ENCODE measurements at places on chromosomes 5 and 9.

DNA sequence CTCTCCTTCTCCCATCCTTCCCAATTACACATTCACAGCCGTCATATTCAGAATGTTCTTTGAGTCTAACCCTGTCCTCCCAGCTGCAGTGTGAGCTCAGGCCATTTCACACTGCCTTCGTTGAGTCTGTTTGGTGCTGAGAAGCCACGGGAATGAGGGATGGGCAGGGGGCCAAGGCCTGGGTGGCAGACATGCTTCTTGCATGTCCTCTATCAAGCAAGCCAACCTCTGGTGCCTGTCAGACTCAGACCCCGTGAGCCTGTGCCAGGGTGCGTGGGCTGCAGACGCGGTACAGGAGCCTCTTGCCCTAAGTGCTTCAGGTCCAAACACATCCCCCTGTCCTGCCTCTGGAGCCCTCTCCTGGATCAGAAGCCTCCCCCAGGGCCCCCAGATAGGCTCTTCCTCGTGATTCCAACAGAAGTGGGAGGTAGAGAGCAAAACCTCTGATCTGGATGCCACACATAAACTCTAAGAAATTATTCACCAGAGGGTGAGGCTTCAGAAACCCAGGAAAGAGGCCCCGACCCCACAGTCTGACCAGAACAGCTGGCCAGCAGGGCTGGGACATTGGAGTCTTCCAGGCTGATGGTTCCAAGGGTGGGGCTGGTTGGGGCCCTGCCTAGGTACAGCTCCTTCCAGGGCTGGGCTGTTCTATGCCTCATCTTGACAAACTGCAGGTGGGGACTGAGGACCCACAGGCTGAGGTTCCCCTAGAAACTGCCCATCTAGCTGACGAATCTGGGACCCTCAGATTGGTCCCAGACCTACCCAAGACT, 46.7 kb upstream of the CDKN2AIPNL start:
- DNase-seq = no peak

- DNase-seq = no peak
Observed at GRCh38 chr5:92222449-92222848, 839.3 kb upstream of the ARRDC3 start.

DNA sequence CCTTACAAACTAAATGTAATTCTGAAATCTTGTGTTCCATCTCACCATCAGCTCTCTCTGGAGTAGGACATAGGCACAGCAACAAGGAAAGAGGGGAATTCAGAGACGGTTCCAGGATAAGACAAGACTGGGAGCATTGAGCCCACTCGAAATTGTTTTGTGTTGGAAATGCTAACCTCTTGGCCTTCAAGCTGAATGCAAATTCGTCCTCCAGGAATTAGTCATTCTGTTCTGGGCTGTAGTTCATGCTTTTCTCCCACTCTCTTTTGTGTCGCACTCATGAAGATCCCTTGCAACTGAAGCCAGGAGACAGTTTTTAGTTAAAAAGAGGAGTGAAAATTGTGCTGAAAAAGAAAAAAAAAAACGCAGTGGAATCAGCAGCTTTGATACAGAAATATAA, 121.7 kb upstream of the SEMA6A start:
- no peak for DNase-seq

DNA sequence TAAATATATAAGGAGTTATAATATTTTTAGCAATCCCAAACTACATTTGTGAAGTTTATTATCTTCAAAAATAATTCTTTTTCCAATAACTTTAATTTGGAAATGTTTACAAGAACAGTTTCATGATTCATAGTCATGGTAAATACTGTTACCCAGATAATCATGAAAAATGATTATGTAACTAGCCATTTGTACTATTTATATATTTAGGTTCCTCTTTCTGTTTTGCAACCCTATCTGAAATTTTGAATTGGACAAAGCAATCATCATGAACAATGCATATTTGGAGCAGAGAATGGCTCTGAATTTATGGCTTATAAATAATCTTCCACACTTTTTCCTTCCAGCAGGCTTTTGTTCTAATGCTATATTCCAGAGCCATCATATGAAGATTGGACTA, 499.7 kb downstream of the SLCO4C1 start:
- DNase-seq = no peak

- no peak for DNase-seq
Observed at GRCh38 chr9:108019821-108020220, 530.3 kb upstream of the KLF4 start.

DNA sequence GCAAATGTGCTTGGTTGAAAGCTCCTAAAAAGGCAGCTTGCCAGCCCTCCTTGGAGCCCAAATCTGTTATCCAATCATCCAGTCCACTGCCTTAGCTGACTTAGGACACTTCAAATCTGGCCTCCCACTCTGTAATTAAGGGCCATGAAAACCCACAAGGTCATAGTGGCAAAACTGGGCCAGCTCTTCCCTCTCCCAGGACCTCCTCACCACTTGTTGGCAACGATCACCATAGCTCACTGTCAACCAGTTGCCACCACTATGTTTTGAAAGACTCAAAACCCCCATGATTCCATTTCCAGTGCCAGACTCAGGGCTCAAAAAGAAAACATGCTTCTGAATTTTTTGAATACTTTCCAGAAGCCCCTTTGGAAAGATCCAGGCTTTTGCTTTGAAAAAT, 107.5 kb downstream of the NREP start:
- no peak for DNase-seq

DNA sequence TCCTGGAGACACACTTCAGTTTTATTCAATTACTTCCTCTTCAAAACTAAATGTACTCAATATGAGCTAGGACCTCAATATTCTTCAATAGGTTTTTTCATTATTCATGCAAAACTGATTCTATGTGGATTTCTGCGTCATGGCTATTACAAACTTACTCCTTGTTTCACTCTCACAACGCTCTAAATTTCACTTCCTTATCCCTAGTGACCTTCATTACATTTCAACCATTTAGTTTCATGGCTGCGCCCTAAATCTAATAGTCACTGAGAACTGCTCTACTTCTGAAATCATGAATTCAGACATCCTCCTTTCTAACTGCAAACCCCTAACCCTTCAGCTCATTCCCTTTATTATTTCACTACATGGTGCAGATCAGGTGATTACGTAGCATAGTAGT, 93.9 kb downstream of the SLC25A46 start:
- no peak for DNase-seq

GRCh38 chr9:124580186-124580585, 73.0 kb upstream of the NR5A1 start:
- DNase-seq = no peak

DNA sequence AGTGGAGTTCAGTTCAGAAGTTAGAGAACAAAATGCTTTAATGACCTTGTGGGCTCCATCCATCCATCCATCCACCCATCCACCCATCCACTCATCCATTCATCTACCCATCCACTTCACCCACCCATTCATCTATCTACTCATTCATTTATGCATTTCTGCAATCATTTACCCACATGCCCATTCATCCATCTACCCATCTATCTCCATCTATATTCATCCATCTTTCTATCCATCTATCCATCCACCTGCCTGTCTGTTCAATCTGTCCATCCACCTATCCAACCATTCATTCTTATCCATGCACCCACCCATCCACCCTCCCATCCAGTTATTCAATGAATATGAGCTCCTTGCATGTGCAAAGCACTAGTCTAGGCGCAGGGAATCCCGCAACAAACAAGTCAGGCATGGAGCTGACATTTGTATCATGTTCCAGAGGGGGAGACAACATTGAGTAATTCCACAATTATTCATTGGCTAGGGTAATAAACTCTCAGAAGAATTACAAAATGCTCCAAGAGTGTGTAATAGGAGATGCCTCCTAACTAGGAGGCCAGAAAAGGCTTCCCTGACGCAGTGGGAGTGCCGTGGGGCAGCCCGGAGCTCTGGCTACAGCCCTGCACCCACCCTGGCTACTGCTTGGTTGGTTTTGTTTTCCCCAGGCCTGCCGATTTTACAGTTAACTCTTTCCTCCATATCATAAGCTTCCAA, 211.2 kb downstream of the NXNL2 start:
- no peak for DNase-seq

DNA sequence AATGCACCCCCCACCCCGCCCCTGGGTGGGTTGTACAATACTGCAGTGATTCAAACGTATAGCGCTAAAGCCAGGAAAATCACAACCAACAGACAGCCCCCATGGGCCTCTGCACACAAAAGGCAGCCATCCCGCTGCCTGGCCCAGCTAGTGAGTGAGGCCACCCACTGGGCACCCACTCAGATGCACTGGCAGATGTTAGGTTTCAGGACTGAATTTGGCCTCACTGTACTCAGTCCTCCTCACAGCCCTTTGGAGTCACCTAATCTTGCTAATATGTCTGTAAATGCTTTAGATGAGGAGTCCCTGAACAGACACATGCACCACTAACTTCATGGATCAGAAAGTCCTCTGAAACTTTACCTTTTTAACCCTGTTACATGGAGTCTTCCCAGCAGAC, 87.7 kb downstream of the FSTL4 start:
- no peak for DNase-seq

All from CD4-positive, alpha-beta T cell treated with Interleukin-6 at 100 ng/mL for 8 hours (primary cell).